ENCODE measurements at places on chromosomes 2 and 18.

- no peak for DNase-seq
Observed at GRCh38 chr2:177983183-177983788, 89.3 kb downstream of the PDE11A start.

DNA sequence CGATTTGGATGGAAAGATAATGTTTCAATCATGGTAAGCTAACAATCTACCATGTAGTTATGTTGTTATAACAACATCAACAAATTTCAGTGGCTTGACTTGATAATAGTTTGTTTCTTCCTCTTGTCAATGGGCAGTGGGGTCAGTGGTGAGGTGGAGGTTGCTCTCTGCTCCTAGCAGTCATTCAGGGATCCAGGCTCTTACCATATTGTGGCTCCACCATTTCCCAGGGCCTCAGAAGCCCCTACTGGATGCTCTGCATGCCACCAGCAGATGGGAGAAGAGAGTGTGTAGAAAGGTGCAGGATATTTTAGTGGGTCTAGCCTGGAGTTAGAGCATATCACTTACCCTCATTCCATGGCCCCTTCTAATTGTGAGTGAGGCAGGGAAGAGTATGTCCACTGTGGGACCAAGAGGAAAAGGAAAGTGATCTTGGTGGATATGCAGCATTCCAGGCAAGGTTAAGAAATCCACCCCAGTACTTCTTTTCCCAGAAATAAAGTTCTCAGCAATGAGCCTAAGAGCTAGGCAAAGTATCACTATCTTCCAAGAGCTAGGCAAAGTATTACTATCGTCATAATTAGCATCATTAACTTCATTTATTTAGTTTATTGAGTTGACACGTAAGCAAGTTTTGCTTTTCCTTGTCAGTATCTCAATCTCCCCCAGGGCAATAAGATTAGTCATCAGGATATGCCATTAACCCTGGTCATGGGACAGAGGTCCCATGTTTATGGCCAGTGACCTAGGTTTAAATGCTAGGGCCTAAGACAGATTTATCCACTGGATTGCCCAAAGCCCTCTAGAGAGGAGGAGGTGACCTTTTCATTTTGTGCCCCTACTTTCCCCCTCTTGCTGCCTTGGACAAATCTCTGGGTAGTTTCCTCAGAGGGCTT, 4.2 kb upstream of the IWS1 start:
- DNase-seq: no peak

- no peak for DNase-seq
Observed at GRCh38 chr18:50320719-50321118, 33.2 kb upstream of the CXXC1 start.

GRCh38 chr2:241977557-241978300, 108.2 kb downstream of the RTP5 start:
- no peak for DNase-seq

GRCh38 chr2:108182489-108182888, 57.3 kb upstream of the SULT1C3 start:
- no peak for DNase-seq

- DNase-seq: no peak
Observed at GRCh38 chr2:101998896-101999789, 7.4 kb downstream of the IL1R2 start.

DNA sequence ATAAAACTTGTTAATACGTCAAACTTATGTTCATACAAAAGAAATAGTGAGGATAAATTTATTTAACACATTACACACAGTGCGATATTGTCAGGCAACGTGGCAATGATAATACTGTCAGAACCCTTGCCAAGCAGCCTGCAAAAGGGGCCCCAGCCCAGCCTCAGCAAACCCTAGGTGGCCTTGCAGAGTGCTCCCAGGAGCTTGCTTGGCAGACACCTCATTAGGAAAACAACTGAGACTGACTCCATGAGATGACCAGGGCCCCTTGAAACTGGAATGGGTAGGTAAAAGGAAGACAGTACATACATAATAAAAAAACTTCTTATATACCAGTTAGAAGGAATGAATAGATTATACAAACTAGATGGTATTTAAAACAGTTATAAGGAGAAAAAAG, 136.6 kb upstream of the EPC2 start:
- DNase-seq: no peak

DNA sequence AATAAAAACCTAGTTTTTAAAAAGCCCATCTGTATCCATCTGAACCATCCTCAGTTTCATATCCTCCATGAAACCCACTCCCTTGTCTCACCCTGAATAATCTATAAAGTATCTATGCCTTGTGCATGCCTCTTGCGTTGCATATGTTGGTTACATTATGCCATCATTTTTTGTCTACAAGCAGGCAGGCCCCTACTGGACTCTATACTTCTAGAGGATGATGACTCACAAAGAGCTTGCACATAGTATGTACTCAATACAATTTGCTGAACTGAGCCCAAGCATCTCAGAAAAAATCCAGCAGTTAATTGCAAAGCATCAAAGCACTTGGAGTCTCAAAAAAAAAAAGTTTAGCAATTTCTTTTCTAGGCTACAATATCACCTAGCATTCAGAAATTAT, 95.6 kb downstream of the DYM start:
- no peak for DNase-seq

- no peak for DNase-seq
Observed at GRCh38 chr18:44986933-44987332, 306.2 kb downstream of the SETBP1 start.

All from activated CD8-positive, alpha-beta memory T cell treated with anti-CD3 and anti-CD28 coated beads for 1 hour (primary cell).